ENCODE measurements at places on chromosomes 5 and 9.

DNA sequence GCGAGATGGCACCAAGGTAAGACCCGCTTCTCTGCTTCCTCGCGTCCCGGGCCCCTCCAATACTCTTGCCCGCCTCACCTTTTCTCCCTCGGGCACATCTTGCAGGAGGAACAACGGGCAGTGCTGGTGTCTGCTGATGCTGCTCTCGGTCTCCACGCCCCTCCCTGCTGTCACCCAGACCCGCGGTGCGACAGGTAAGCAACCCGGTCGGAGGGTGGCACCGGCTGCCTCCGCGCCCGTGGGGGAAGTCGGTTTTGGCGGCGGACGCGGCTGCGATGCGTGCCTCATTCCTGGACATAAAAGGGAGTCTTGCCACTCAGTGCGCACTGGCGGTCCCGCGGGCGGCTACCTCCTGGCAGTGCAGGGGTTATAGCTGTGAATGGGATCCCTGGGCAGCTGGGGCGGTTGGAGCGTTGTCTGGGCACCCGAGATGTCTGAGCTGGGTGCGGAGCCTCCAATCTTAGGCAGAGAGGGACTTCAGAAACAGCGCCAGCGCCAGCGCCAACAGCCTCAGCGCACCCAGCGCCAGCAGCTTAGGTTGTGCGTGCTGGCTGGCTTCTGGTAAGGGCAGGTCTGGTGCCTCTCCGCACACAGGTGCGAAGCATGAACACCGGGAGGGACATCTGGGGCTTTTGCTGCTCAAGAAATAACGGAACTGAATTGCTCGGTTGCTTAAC, 488 bp downstream of the COL15A1 start:
- no peak for DNase-seq

GRCh38 chr5:159695741-159696294, 220.5 kb upstream of the ADRA1B start:
- DNase-seq, result no peak

- DNase-seq, result no peak
Measured at GRCh38 chr5:2003206-2003605, 120.5 kb upstream of the IRX4 start.

GRCh38 chr5:146620669-146621051, 104.7 kb upstream of the GPR151 start:
- no peak for DNase-seq

GRCh38 chr5:173851595-173852243, 36.4 kb upstream of the CPEB4 start:
- no peak for DNase-seq

- DNase-seq, result no peak
Measured at GRCh38 chr5:103357636-103358035, 99.1 kb downstream of the MACIR start.

GRCh38 chr9:94864862-94865509, 138.5 kb downstream of the AOPEP start:
- no peak for DNase-seq

DNA sequence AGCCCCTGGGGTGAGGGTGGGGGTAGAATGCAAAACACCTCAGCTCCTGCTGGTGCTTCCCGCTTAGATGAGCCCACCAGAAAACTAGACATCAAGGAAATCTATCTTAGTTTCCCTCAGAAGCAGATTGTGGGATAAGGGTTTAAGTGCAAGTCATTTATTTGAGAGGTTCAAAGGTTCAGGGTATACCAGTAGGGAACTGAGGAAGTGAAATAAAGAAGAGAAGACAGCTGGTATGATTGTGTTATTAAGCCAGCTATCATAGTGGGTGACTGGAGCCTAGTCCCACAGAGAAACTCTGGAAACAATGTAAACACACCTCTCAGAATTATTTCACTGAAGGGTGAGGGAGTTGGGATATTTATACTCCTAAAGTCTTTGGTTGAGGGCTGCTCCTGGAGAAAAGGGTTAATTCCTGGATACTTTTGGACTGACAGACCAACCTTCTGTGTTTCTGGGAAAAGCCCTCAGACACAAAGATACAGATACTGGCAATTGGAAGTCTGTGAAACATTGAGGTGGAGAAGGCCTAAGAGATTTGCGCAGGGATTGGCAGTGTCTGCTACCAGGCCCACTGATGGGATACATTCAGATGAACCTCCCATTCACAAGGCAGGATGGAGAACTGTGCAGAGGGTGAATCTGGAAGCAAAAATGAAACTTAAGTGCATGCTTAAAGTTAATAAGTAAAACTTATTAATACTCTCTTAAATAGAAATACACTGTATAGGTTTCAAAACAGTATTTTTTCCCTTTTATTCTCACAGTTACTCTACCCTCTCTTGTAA, 6.4 kb upstream of the DCTN4 start:
- no peak for DNase-seq

GRCh38 chr9:130128251-130128650, 44.0 kb upstream of the NCS1 start:
- DNase-seq, result peak; percentile 26

GRCh38 chr5:131589510-131590348, 45.3 kb downstream of the RAPGEF6 start:
- DNase-seq, result no peak

DNA sequence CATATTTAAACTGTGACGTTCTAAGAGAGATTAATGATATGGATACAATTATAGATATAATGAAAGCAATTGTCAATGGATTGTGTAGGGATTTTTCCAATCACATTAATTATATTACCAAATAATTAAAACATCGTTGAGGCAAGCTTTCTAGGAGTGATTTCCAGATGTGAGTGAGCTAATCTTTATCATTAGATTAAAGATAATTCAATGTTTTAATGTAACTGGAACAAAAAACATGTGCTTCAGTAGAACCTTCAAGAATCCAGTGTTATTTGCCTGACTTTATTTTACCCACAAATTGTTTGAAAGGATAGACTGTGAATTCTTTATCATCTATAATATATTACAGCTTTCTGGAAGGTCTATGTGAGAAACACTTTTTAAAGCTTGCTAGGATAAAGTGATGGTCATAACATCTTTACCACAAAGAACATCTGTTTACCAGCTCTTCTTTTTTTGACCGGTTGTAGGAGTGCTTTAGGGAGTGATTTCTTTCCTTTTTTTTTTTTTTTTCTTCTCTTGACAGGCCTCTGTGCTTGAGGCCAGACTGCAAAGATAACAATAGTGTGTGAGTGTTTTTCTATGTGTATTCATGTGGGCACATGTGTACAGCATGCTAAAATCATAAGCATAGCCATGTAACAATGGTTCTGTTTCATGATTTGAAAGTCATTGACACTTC, 35.0 kb downstream of the SNCAIP start:
- DNase-seq, result no peak

DNA sequence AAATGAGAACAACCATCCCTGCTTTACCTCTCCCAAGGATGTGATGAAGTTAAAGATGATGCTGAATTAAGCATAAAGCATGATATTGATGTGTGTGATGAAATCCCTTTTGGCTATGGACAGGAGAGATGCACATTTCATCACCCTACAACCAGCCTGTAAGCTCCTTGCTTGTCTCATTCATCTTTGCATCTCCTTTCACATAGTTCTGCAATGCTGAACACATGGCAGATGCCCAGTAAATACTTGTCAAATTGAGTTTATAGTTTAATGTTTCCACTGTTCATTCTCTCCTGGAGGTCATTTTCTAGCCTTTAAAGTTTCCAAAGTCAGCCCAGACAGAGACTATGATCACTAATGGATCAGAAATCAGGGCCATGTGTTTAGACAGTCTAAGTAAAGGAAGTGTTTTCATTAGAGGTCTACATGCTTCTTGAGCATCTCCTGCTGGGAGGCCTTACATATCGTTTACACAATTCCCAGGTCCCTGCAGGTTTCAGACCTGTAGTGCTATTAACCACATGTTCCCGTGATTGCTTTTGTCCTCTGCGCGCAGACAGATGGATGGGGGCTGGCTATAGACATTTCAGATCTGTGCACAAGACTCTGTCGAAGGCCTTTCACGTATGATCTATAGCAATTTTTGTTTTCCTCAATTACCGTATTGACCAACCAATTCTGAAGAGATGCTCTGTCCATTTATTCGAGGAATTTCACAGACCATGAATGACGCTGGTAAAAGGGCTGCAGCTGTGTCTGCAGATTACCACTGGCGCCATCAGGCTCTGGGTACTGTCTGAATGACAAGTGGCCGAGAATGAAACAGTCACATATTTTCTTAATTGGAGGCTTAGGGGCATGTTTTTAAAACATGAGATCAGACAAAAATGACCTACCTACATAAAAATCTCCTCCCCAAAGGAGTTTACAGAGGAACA, 49.0 kb upstream of the CKMT2 start:
- DNase-seq, result no peak

- no peak for DNase-seq
Measured at GRCh38 chr9:20713172-20713571, 29.1 kb downstream of the FOCAD start.

DNA sequence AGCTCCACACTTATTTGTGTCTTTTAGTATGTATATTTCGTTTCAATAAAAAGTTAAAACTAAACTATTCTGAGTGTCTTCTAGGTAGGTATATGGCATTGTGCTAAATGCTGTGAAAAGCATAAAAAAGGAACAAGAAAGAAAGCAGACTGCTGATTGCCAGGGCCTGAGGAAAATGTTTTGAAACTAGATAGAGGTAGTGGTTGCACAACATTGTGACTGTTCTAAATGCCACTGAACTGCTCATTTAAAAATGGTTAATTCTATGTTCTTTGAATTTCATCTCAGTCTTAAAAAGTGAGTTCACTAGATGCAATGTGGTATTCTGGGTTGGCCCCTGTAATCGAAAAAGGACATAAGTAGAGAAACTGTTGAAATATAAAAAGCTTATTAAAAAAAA, 2.6 kb upstream of the ALAD start:
- DNase-seq, result no peak

DNA sequence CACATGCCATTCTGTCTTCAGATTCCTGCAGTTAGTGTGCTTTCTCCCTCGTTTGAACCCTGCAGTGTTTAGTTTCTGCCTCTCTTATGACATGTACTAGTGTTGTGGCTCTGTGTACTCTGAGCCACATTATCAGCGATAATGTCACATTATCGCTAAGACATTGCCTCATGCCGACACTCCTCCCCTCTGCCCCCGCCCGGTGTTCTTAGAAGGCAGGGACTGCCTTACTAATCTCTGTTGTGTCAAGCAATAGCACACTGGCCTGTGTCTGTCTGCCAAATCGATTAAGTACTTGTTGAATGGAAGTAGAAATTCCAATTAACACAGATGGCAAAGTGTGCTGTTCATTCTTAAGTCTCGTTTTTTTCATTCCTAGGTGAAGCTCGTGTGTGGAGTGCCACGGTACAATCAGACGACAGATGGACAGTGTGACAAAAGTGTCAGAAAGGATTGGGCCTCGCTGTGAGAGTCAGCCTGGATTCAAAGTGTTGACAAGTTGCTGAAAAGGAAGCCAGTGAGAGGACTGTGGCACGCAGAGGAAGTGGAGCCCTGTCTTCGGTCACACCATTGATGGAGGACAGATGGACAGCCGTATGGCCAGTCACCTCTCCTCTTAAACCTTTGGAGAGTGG, 10.5 kb downstream of the PIK3R1 start:
- DNase-seq, result no peak

GRCh38 chr5:74140409-74140808, 500.1 kb downstream of the ENC1 start:
- no peak for DNase-seq

DNA sequence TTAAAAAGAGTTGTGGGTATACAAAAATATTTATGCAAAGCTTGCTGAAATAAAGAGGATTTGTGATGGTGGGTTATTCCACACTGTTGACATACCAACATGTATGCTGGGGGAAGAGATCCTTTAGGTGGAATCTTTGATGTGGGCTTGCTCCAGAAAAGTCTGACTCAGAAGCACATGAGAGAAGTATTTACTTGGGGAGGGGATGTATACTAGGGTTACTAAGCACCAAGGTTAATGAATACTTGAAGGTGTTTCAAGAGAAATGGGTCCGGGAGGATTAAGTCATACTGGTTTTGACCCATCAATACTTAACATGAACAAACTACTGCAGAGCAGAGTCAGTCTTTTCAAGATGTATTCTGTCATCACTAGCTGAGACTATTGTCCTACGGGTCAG, 316.4 kb upstream of the GRIN3A start:
- no peak for DNase-seq

DNA sequence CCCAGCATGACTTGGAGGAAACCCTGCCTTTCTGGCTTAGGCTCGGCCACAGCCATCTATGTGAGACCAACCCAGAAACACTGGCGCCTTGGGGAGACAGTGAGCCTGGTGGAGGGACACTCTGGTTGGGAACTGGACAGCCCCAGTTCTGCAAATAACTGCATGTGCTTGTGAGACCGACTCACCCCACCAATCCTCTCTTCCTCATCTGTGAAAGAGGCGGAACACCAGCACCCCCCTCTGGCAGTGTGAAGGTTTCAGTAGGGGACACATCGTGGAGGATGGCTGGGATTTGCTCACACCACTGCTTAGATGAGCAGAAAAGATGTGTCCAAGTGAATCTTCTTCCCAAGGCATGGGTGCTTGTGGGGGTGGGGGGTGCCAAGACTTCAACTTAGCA, 43.4 kb upstream of the N4BP3 start:
- no peak for DNase-seq

GRCh38 chr9:89022902-89023301, 31.6 kb downstream of the S1PR3 start:
- DNase-seq, result no peak

DNA sequence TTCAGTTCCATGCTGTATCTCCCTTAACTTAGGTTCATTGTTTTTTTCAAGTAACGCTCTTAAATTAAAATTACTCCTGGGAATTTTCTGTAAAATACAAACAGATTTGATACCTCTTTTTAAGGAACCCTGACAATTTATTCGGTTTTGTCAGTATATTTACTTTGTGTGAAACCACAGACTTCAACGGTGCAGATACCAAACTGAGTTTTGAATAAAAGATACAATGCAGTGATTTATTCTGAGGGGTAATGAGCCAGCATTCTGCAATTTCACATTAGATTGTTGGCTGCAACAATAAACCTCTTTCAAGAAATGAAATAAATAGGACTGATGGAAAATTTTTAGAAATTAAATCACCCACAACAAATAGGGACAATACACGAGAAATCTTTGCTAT, 308.6 kb upstream of the EDIL3 start:
- no peak for DNase-seq

GRCh38 chr5:149731617-149732323, 1.7 kb downstream of the PPARGC1B start:
- DNase-seq, result no peak

- no peak for DNase-seq
Measured at GRCh38 chr5:77636641-77637169, 1.8 kb downstream of the OTP start.

DNA sequence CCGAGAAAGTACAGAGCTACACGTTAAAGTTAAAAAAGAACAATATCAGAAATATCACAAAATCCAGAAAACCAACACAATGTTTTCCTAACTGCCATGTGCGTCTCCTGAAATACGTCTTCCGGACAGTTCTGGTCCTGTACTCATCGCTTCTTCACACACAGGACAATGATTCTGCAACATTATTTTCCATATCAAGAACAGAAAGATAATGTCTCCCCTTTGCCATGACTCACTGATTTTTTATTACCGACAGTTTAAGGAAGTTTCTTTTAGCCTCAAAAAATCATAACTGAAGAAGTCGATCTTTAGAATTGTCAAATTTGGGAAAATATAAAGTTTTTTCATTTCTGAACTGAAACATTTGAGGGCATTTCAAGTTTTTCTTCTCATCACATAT, 2.5 kb downstream of the TBC1D9B start:
- DNase-seq, result no peak

GRCh38 chr5:9829621-9830020, 199.5 kb upstream of the TAS2R1 start:
- no peak for DNase-seq

Data from stimulated activated CD4-positive, alpha-beta T cell treated with anti-CD3 and anti-CD28 coated beads, Interleukin-1b, Interleukin-23, amount 100 ng/mL, for 1 hour (primary cell).